ENCODE measurements at places on chromosomes 12 and 14.

- DNase-seq = no peak
These were observed 72.1 kb downstream of the VWF start for GRCh38 chr12:6052206-6052939.

- DNase-seq = no peak
These were observed 58.9 kb upstream of the FRMD6 start for GRCh38 chr14:51592836-51593235.

GRCh38 chr12:54360717-54361456 lies 3.4 kb downstream of the GPR84 start:
- no peak for DNase-seq

DNA sequence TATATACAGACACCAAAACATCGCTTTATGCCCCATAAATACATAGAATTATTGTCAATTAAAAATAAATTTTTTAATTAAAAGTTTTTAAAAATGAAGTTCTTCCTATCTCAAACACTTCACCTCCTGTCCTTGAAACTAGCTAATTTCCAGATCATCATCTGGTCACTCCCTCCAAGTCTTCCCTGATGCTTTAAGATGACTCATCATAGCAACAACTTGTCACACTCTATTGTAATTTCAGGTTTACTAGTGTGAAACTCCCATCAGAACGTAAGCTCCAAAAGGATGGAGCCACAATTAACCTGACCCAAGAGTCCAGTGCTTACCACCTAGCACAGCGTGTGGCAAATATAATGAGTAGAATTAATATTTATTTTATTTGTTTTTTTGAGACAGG lies 16.3 kb downstream of the GXYLT1 start:
- DNase-seq = no peak

DNA sequence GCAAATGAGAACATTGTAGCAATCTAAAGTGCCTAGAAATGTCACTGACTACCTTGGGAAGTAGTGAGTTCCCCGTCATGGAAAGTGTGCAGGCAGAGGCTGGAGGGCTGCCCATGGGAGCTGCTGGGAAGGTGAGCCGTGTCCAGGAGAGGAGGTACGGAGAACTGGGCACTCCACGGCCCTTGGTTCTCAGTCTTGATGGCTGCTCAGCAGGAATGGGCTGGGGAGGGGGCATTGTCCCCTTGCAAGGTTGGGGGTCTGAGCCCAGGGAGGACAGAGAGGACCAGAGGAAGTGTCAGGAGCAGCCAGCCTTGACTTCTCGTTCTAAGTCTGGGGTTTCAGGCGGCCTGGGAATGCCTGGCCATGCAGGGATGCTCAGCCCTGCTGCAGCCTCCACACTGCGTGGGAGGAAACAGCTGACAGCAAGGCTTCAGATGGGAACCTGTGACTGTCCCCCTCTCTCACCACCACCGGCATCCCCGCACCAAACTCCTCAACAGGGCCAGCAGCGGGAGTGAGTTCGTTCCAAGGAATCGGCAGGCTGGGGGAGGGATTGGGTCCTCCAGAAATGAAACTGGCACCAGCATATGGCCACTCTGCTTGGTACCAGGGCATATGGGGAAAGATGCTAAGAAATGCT lies 140.2 kb downstream of the BCL11B start:
- no peak for DNase-seq

DNA sequence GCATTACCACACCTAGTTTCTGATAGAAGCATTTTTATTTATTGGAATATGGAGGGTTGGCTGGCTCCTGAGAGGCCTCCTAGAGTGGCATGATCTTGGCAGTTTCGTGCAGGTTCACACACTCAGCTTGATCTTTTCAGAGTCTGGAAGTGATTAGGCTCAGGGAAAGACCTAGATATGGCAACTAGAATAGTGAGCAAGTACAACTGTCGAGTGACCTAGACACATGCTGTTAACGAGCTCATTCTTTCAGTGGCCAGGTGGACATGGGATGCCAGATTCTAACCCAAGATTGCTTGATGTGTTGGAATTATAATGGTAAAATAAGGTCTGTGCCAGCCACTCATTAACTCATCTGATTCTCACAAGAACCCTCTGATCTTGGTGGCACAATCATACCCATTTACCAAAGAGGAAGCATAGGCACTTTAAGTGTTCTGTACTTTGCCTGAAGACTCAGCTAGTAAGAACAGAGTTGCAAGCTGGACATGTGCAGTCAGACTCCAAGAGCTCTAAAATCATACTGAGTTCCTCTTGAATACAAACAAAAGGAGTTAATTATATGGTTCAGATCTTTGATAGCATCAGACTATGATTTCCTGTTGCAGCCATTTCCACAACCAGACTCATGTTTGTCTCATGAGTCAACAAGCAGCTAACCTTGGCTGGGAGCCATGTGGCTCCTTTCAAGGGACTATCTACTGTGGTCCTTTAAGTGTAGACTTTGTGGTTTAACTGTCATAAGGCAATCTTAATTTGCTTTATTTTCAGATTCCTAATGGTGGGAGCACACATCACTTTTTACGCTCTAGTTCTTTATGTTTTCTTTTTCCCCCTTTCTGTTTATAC lies 144.2 kb downstream of the PLEKHA5 start:
- no peak for DNase-seq

- no peak for DNase-seq
These were observed 77.8 kb downstream of the HSD17B6 start for GRCh38 chr12:56840922-56841321.

- DNase-seq = no peak
These were observed 16.9 kb downstream of the AMN start for GRCh38 chr14:102939329-102939728.

DNA sequence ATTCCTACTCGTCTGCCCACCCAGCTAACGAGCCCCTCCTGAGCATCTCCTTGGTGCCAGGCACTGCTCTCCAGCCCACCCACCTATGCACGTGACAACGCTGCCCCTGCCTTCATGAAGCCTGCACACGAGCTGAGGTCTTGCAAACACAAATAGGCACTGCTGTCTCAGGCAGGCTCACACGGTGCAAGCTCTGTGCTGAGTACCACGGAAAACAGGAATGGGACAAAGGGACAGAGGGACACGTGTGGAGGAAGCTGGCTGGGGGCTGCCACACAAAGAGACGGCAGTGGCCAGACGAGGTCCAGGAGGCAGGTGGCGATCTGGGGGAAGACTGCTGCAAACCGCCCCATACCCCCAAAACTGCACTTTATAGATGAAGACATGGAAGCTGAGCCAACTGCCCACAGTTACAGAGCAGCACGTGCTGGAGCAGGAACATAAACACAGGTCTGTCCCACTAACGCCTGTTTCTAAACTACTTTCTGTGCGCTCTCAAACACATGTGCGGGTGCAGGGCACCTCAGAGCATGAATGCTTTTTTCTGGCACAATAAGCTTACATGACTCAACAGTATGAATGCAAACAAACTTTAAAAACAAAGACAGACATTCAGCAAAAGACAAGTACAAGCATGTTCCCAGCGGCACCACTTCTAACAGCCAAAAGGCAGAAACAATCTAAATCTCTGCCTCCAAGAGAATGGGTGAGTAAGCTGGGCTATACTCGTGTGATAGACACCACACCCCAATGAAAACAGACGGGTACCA lies 64.5 kb downstream of the AMN start:
- no peak for DNase-seq

DNA sequence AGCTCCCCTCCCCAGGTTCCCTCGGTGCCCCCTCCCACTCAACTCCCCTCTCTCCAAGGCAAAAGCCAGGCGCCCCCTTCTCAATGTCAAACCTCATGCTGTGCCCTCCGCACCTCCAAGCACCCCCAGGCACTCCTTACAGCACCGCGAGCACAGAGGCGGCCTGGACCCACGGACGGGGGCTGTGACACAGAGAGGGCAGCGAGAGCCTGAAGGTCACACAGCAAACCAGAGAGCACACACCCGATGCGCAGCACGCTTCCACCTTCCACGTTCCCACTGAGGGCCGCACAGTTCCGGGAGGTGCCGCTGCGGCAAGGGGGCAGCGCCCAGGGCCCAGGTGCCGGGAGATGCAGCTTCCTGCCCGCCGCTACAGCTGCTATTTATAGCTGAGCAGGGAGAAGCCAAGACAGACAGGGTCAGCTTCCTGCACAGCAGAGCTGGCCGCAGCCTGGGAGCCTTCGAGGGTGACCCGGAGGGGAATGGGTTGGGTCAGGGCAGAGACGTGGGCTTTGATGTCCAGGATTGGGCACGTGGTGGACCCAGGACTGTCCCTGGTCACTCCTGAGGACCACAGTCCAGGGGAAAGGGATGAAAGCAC lies 12.9 kb downstream of the NCOR2 start:
- no peak for DNase-seq

GRCh38 chr12:106736051-106736957 lies 38.2 kb upstream of the RIC8B start:
- no peak for DNase-seq

GRCh38 chr12:95648990-95649791 lies 97.9 kb upstream of the USP44 start:
- DNase-seq = no peak

GRCh38 chr14:84312551-84312950 lies 1217.4 kb upstream of the FLRT2 start:
- DNase-seq = no peak

- no peak for DNase-seq
These were observed 485 bp downstream of the PPP4R4 start for GRCh38 chr14:94174604-94175010.

- DNase-seq = no peak
These were observed 65.5 kb upstream of the SLCO1C1 start for GRCh38 chr12:20629414-20630156.

- DNase-seq = no peak
These were observed 459.7 kb downstream of the BTG1 start for GRCh38 chr12:91685917-91686316.

DNA sequence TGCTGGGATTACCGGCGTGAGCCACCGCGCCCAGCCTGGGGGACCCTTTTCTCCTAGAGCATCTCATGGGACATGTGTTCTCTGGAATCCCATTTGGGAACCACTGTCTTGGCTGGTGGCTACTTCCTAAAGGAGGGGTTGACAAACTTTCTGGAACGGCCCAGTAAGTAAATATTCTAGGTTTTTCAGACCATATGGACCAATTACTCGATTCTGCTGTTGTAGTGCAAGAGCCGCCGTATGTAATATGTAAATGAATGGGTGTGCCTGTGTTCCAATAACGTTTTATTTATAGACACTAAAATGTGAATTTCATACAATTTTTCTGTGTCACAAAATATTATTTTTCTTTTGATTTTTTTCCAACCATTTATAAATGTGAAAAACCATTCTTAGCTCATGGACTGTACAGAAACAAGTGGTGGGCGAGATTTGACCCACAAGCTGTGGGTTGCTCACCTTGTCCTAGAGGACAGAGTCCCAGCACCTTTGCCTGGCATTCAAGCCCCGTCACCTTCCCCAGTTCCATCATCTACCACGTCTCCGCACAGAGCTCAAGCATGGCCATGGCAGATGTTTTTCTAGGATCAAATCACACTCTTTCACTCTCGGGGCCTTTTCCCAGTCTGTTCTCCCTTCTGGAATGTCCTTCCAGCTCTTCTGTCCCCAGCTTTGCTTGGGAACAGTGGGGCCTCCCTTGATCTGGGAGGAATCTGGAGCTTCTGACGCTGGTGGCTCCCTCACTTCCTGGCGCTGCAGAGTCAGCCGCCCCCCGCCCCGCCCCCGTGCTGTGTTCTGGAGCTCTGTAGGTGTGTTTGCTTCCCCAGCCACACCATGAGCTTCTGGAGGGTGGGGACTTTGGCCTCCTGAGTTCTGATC lies 17.9 kb upstream of the RCOR1 start:
- DNase-seq = no peak

GRCh38 chr14:55152052-55152753 lies 23.2 kb downstream of the LGALS3 start:
- no peak for DNase-seq

GRCh38 chr12:32503730-32504129 lies 104.4 kb downstream of the FGD4 start:
- no peak for DNase-seq

DNA sequence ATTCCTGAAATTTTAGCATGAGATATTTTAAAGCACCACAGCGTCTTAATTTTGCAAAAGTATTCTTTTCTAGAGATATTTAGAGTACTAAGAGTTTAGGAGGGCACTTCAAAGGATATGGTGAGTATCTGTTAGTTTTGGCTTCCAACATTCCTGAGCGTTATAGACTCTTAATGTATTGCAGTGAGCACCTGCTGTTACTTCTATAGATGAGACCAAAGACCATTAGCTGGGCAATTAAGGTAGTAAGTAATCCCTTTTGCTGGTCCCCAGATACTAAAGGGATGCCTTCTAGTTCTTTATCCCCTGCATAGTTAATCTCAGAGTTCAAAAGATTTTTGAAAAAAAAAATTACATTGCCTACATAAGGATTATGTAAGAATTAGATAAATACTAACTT lies 975.6 kb downstream of the GALC start:
- DNase-seq = no peak

DNA sequence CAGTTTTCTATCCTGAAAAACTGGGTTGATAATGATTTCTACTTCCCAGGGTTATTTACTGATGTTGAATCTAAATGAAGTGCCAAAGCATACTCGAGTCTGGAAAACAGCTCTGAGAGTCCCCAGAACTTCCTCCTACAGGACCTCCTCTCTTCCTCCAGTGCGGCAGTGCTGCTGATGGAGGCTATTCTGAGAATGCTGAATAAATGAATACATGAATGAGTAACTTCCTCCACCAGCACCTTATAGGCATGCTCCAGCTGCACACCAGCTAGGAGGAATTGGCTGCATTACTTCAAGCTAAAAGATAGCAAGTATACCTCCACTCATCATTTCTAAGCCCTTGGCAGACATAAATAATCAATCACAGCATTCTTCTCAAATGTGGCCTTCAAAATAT lies 448.8 kb upstream of the CCDC196 start:
- no peak for DNase-seq

- no peak for DNase-seq
These were observed 298.3 kb downstream of the SSPN start for GRCh38 chr12:26493656-26494055.

DNA sequence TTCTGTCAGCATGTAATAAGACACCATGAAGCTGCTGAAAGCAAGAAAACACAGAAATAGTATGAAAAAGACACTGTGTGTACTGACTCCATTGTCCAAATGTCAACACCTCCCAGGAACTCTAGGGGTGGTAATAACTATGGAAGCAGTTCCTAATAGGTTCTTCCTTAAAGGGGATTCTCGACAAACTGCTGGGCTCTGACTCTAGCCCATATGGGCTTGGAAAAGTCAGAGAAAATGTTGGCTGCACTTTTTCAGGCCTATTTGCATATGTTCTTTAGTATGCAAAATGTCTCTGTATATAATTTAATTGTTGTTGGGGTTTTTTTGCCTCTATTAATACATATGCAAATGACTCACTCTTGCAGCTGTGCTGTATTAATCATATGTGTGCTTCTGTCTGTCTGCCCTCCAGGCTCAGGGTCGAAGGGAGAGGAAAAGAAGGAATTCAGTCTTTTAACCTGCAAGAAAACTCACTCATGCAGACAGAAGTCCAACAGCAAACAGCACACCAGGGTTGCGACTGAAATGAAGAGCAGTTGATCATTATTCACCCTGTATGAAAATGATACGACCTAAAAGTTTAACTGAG lies 317.6 kb downstream of the SOX5 start:
- DNase-seq = no peak

DNA sequence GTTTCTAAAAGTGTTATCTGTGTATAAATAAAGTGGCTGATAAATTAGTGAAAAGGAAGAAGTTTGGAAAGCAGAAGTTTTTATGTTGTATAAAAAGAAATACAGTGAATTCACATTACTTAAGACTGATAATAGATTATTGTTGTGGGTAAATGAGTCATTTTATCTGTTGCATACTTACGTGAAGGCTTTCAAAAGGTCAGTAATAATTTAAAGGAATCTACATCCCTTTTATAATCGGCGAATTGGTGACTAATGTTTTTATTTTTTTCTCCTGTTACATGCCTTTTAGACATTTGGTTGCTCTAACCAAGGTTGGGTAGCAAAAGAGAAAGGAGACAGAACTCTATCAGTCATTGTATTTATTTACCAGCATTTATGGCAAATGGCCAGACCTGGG lies 155.9 kb downstream of the SLC41A2 start:
- no peak for DNase-seq

Data from cortex of kidney (tissue), 1 donor.